Airway epithelial cell (primary cell): ENCODE measurements at places on chromosomes 2 and 18. TPM values are rescaled to one million over a fixed set of nuclear protein-coding genes. Genes with fewer than 3 reads are reported as not detected.

Gene BUB1
- total RNA-seq = 19.9 and 31.2 TPM in 2 replicates

Gene RGPD4
- total RNA-seq = not detected in 2 replicates

Gene FZD7
- 6.8 and 7.0 TPM in 2 replicates for total RNA-seq

Gene MORN2
- 11.8 and 17.9 TPM in 2 replicates for total RNA-seq

Gene RGPD8
- 0.88 and 3.9 TPM in 2 replicates for total RNA-seq

Gene COL4A3
- total RNA-seq = not detected in 2 replicates

Gene CFAP221
- not detected in 2 replicates for total RNA-seq

Gene ATP6V1C2
- total RNA-seq = 0.09 and 0.42 TPM in 2 replicates

Gene MYOM1
- 0.09 and 0.71 TPM in 2 replicates for total RNA-seq

Gene PARD6G
- total RNA-seq = 24.3 and 38.8 TPM in 2 replicates

Gene IL36G
- total RNA-seq = 15.7 and 18.5 TPM in 2 replicates

Gene DIPK1C
- total RNA-seq = not detected in 2 replicates

Gene CNRIP1
- 0.33 and 0.35 TPM in 2 replicates for total RNA-seq

Gene CNDP1
- total RNA-seq = not detected in 2 replicates

Gene CDH2
- total RNA-seq = 0.56 and 1.3 TPM in 2 replicates
